ENCODE measurements at places on chromosomes 16 and 17.

DNA sequence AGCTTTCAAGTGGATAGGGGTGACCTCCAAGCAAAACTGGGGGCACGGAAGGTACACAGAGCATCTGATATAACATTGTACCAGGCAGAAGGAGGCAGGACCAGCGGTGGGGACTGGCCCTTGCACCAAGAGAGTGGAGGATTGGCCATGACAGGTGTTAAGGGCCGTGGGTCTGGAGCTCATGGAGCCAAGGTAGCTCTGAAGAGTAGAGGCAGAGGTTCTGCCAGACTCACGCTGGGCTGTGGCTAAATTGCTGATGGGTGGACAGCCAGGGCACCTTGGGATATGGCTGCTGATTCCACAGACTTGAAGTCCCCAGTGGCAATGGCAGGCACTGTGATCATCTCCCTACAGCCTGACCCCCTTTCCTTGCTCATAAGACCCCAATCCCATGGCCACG lies 65.9 kb upstream of the NKD1 start:
- no peak for DNase-seq

DNA sequence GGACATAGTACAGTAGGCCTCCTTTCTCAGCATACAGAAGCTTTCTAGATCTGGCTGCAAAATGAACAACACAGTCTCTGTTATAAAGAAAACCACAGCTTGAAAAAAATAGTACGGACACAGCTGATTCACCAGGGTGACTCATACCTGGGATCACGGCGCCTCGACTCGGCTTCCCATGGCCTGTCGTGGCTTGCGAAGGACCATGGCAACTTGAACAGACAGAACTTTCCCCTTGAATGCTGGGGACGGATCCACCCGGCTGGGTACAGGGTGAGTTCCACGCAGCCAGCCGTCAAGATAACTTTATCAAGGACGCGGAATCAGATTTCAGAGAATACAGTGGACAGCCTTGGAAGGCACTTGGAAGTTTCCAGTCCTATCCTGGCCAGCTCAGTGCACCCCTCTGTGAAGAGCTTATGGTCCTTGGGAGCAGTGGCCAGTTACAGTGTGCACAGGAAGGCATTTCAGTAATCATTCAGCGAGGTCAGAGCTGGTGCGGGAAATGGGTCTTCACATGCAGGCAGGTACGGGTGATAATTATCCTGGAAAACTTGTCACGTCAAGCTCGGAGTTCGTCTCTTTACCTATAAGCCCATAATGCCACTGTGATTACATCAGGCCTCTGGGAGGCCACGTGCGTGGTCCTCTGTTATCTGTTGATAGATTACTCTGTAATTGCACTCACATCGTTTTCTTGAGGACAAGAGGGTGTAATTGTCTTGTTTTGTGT lies 57.9 kb upstream of the MAF start:
- no peak for DNase-seq

- no peak for DNase-seq
These were observed 400.5 kb upstream of the CCL2 start for GRCh38 chr17:33854596-33854995.

DNA sequence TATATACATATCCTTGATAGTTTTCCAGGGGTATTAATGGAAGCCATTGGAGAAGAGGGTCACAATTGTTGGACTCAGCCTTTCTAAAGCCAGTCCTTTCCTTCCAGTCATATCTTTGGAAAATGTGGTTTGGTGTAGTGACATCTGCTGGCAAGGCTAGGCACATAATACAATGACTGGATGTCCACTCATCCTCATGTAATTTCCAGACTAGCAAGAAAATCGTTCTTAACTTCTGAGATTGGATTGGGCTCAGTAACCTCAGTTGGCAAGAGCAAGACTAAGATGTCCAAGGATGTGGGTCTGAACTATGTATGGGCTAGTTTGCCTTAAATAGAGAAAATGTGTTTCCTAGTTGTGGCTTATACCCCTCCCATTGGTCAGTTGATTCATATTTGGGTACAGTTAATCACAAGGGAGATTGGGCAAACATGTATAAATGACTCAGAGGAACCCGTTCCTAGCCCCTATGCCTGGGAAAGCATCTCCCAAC lies 8.7 kb upstream of the KAT7 start:
- DNase-seq, result peak; percentile 74

GRCh38 chr17:10120109-10120485 lies 78.3 kb downstream of the GAS7 start:
- peak; percentile 39 for DNase-seq

- peak; percentile 16 for DNase-seq
These were observed 51.8 kb downstream of the CA10 start for GRCh38 chr17:52106638-52107261.

- DNase-seq, result peak; percentile 86
These were observed 24.5 kb upstream of the SUPT4H1 start for GRCh38 chr17:58376472-58377000.

GRCh38 chr17:75011401-75012095 lies 922 bp upstream of the MRPL58 start:
- DNase-seq, result no peak

DNA sequence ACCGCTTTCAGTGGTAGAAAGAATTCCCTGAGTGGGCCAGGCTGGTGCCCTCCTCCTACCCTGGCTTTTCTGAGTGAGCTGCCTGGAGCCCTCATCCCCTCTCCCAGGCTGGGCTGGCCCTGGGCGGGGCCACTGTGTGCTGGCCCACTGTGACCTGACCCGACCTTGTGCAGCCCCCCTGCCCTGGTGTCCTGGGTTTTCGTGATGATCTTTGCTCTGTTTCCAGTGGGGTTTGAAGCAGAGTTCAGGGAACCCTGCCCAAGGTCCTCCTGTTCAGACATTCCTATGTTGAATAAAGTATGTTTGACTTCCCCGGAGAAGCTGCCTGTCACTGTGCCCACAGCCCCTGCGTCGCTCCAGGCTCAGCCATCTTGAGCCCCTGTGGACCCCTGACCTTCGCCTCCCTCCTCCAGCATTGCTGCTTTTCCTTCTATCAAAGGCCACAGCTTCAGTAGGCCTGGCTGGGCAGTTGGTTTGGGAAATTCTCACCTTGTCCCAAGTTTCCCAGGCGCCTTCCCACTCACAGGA lies 13.7 kb upstream of the NAGLU start:
- no peak for DNase-seq

- no peak for DNase-seq
These were observed 20.0 kb upstream of the IL17C start for GRCh38 chr16:88618182-88618955.

DNA sequence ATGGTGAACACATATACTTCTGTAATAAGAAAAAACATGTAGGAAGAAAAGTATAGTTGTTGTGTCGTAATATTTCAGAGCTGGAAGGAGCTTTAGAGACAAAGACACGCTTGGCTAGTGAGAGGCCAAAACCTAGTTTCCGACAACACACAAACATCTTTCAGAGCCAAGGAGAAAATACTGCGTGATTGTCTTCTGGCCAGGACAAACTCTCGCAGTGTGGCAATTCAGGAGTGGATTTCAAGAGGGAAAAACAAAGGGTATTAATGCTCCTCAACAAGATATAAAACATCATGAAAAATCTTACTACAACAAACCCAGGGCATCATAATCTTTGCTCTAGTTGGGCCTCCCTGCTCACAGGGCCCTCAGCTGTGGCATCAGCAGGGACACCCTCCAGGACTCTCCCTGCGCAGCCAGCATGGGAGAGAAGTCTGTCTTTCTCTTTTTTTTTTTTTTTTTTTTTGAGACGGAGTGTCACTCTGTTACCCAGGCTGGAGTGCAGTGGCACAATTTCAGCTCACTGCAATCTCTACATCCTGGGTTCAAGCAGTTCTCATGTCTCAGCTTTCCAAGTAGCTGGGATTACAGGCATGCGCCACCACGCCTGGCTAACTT lies 66.4 kb downstream of the CYB5B start:
- no peak for DNase-seq

GRCh38 chr17:80030730-80031410 lies 4.8 kb downstream of the TBC1D16 start:
- no peak for DNase-seq

DNA sequence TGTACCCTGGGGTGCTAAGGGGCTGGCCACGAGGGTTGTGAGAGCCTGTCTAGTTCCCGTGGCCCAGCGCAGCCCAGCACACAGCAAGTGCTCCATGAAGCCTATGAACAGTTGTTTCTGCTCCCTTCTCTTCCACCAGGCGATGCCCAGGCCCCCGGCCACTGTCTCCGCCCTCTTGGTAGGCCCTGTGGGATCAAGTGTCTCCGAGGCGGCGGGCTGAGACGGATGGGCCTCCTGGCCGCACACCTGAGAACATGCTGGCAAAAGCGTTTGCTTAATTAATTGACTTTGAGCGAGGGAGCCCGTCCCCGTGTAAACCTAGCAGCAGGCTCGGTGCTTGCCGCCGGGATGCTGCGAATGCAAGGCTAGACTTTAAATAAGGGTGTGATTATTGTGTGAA lies 129.7 kb upstream of the GSE1 start:
- no peak for DNase-seq

DNA sequence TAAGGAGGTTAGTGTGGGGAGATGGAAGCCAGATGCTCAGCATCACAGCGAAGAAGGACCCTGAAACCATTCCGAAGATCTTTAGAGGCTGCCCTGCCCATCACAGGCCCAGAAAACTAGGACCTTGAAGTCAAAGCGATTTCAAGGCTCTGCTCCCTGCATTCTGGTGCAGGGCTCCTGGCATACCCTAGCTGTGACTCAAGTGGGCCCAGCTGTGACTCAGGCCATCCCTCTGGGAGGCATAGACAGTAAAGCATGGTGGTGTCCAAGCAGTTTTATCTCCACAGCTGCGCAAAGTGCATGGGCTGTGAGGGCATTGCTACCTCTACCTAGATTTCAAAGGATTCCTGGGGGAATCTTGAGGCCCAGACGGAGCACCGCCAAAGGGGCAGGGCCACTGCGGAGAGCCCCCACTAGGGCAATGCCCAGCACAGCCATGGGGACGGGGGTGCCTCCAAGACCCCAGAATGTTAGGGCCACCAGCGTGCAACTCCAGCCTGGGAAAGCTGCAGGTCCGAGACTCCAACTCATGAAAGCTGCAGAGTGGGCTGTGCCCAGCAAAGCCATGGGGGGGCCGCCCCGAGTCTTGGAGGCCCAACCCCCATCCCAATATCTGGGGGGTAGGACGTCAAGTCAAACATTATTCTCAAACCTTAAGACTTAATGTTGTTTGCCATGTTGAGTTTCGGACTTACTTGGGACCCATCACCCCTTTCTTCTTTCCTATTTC lies 11.7 kb upstream of the ZNF594 start:
- no peak for DNase-seq

GRCh38 chr17:64938925-64939474 lies 19.7 kb upstream of the LRRC37A3 start:
- peak; percentile 60 for DNase-seq

DNA sequence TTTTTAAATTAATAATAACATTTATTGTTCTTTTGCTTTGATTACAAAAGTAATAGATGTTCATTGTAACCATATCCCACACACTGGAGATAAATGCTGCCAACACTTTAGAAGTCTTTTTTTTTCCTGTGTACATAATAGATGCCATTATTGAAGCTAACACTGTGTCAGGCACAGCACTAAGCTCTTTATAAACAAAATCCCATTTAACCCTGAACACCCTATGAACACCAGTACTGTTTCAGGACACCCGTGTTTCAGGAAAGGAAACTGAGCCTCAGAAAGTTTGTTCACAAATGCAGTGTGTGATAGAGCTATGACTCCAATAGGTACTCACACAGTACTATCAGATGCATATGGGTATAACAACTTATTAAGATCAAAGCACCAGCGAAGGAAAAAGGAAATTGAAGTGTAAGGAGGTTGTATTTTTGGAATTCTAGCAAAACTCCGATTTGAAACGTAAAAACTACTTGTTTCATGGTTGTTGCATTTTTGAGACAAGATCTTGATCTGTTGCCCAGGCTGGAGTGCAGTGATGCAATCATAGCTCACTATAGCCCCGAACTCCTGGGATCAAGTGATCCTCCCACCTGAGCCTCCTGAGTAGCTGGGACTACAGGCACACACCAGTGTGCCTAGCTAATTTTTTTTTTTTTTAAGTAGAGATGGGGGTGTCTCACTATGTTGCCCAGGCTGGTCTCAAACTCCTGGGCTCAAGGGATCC lies 2.0 kb upstream of the KIFC3 start:
- no peak for DNase-seq

DNA sequence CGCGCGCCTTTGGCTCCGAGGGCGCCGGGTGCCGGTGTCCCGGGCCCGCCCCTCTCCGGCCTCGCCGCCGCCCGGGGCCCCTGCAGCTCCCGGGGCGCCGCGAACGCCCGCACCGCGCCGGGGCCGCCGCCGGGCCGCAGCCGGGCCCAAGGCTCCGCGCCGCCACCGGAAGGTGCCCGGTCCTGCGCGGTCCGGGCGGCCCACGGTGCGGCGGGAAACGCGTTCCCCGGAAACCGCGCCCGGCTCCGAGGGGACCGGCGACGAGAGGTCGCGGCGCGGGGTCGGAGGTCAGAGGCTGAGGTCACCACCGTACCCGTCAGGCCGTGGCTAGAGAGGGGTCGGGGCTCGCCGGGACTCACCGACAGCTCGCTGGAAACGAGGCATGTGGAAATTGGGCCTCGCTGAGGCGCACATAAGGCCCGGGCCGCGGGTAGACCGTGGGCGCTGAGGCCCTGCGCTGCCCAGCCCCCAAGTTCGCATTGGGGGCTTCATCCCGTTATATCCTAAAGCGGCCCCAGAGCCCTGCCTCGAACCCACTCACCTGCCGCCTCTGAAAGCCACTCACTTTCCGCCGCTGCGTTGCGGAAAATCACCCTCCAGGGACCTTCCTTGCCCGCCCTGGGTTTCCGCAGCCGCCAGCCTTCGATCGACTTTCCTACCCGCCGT lies at the start of gene DUS1L:
TSS of gene DUS1L (minus strand) at position 167 of the 666 bp plus-strand sequence. CDS start 745 bp downstream, outside the sequence.
- peak; percentile 65 for DNase-seq

- DNase-seq, result peak; percentile 52
These were observed at the start of gene DNAH2 for GRCh38 chr17:7716901-7717755. Gene DNAH2 (plus strand): TSS chr17:7717744. CDS start chr17:7719735, 1,991 bp downstream.

DNA sequence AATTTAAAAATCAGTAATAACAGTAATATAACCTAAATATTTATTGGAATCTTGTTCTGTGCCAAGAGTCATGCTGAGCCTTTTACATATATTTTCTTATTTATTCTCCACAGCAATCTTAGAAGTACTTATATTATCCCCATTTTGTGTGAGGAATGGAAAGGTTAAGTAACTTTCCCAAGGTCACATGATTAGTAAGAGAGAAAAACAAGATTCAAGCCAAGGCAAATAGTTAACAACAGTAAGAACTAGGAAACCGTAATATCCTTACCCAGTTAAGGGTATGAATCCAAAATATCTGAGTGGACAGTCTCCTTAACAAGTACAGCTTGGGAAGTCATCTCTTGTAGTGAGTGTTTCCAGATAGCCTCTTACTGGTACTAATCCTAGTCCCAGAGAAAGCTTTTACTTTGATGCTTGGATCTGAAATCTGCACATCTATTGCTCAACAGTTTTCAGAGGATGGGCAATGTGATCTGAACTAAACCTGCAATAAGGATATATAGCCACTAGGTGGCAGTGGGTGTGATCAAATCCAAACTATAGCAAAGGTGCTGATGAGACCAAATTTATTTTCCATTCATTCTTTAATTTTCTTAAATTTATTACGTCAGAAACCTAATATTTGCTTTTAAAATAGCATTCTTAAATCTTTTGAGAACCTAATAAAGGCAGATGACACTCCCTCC lies 23.3 kb downstream of the SHISA6 start:
- peak; percentile 1 for DNase-seq

DNA sequence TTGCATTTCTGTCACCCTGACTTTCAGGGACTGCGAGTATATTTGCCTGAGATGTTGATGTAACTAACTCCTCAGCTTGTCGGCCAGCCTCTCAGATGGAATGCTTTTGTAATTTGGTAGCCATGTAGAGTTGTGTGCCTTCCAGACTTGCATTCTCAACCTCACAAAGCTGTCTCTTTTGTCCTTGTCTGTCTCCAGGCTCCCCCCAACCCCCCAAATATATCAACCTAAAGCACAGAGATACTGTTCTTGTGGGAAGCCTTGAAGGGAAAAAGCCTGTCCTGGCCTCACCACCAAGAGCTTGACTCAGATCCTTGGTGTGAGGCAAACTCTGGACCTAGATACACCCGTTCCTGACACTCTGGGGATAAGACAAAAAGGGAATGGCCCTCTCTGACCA lies 18.4 kb downstream of the SAP30BP start:
- no peak for DNase-seq
